Osteocyte (in vitro differentiated cells): ENCODE measurements at places on chromosomes 12 and 14.

DNA sequence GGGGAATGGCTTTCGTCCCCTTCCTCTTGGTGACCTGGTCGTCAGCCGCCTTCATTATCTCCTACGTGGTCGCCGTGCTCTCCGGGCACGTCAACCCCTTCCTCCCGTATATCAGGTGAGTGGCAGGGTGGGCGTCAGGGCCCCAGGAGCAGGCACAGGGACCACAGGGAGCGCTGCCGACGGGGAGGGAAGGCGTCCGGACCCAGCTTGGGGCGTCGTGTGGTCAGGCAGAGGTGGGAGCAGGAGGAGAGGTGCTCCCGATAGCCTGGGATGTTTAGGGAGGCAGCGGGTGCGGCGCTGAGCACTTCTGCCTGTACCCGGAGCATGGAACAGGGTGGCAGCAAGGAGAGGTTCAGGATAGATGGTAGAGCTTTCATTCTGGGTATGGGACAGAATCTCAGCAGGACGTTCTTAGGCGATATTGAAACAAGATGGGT is 444 bp downstream of the DRAM1 start:
- DNase-seq: no peak

- DNase-seq: no peak
These were observed 211.0 kb downstream of the SSPN start for GRCh38 chr12:26406391-26406790.

- no peak for DNase-seq
These were observed 671 bp downstream of the GUCY2C start for GRCh38 chr12:14695715-14696141.

GRCh38 chr12:132154941-132155770 is 10.9 kb downstream of the NOC4L start:
- no peak for DNase-seq

GRCh38 chr12:11758510-11759493 is 109.3 kb downstream of the ETV6 start:
- no peak for DNase-seq

DNA sequence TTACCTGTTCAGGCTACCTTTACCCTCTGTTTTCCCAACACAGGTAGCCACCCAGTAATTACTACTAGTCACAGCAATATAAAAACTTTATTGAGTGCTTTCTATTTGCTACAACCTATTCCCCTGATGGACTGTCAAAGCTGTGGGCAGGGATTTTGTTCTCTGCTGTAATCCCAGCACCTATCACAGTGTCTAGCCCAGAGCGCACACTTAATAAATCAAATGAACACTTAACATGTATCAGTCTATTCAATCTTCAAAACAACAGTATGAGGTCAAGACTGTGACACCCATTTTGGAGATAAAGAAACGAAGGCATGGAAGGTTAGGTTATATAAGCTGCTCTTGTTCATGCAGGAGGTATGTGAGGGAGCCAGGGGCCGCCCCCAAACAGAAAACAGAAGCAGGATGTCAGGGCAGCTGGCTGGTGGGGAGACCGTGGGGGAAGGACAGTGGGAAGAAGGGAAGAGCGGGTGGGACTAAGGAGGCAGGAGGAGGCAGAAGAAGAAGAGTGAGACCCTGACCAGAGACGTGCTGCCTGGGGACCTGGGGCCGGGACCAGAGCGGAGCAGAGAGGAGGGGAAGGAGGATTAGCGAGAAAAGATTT is 1.7 kb downstream of the TNFRSF1A start:
- no peak for DNase-seq

GRCh38 chr12:3447318-3447717 is 43.7 kb upstream of the PRMT8 start:
- no peak for DNase-seq

DNA sequence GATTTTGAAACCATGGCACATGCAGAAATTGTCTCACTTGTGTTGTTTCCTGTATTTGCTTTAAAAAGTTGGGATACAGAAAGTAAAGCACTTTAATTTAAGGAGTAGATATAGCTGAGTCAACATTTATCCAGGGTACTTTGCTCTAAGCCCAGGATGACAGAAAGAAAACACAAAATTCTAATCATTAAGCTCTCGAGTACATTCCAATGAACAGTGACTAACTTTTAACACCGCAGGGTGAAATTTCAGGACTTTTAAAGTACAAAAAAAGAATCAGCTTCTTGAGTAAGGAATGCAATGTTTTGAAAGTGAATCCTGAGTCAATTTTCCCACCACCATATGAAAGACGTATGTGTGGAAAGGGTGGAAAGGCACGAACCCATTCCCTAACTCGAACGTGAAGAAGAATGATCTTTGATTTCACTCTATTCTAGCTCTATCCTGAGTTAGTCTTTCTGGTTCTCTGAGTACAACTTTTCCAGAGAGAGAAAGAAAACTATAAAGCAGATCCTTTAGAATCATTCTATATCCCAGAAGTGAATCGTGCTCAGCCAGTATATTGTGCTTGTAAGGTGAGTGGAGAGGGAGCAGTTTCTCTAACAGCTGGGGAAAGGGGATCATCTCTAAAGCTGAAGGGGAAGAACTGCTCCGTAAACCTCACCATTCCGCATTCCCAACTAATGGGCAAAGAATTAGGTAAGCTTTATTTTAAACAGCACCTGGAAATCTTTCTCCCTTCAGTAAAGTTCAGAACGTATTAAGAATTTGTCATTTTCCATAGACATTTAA is 779.0 kb upstream of the FLRT2 start:
- DNase-seq: no peak

DNA sequence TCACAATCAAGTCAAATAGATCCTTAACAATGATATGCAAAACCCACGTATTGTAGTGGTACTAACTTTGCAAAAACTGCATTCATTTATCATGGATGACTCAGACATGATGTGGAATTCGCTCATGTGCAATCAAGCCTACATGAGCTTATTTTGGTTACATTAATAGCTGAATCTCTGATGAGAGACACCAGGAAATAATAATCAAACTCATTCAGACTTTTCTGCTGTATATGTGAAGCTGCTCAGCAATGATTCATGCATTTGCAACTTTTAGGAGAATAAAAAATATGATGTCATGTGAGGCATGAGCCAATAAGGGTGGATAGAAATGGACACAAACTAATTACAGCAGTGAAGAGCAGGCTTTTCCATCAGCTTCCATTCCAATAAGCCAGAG is 1075.8 kb upstream of the TMEM132C start:
- DNase-seq: no peak
